ENCODE measurements at places on chromosomes 1 and 21.

- H3K4me1 ChIP-seq: peaks cover 41% of the 10 kb centered on the region
- no peak overlapping the region for H3K27ac ChIP-seq
- no peak for DNase-seq
Observed at GRCh38 chr1:3671371-3672180, 19.3 kb downstream of the TP73 start.

DNA sequence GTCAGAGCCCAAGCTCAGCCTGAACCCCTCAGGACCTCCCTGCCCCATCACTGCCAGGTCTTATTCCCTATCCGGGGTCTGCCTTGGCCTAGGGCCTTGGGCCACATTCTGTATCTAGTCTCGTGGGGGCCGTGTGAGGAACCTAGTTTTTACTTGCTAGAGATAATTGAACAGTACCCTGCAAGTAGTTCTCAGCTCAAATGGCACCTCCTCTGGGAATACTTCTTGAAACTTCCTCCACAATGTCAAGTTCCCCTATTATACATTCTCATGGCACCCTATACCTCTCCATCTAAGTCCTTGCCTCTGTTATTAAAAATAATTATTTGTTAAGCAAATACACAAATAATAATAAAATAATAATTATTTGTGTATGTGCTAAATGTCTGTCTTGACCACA is 32.9 kb upstream of the CSF1 start:
- DNase-seq: no peak
- no peak overlapping the region for H3K27ac ChIP-seq
- H3K4me3 ChIP-seq: no peak overlapping the region
- H3K4me1 ChIP-seq: no peaks in the 10 kb centered on the region

DNA sequence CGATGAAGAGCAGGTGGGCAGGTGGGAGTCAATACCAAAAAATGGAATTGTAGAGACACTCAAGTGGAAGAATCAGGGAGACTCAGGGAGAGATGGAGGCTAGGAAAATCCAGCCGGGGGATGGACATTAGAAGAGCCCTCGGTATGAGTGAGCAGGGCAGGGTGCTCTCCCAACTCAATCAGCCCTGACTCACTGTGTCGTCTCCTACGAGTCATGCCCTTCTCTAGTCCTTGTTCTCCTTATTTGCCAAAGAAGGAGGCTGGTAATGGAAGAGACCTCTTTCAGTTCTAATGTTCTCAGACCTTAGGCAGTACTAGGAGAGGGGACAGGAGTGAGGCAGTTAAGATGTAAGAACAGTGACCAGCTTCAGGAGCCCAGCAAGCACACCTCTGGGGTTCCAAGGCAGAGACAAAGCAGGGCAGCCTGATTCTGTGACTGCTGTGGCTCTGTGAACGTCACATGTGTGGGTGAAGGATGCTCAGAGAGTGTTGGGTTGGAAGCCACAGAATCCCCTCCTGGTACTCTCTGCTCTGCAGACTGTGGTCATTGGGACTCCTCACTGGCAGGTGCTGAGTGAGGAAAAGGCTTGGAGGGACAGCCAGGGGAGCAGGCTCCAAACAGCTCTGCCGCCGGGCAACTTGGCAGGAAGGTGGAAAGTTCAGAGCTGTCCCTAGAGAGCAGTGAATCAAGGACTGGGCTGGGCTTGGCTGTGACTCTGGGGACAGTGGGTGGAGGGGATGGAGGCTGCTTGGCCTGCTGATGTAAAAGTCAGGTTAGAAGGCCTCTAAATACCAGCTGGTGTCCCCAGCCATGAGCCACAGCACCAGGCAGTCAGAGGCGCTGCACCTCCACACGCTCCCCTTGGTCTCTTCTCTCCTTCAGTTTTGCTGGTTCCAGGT is 11.1 kb upstream of the GJA5 start:
- no peaks in the 10 kb centered on the region for H3K4me1 ChIP-seq
- H3K27ac ChIP-seq: no peak overlapping the region
- no peaks in the 10 kb centered on the region for H3K27me3 ChIP-seq
- DNase-seq: no peak

- no peaks in the 10 kb centered on the region for H3K36me3 ChIP-seq
- no peak overlapping the region for H3K4me3 ChIP-seq
- peaks cover 4% of the 10 kb centered on the region for H3K4me1 ChIP-seq
- no peak for DNase-seq
- H3K27ac ChIP-seq: no peak overlapping the region
Observed at GRCh38 chr1:24949331-24949881, 19.3 kb upstream of the RUNX3 start.

DNA sequence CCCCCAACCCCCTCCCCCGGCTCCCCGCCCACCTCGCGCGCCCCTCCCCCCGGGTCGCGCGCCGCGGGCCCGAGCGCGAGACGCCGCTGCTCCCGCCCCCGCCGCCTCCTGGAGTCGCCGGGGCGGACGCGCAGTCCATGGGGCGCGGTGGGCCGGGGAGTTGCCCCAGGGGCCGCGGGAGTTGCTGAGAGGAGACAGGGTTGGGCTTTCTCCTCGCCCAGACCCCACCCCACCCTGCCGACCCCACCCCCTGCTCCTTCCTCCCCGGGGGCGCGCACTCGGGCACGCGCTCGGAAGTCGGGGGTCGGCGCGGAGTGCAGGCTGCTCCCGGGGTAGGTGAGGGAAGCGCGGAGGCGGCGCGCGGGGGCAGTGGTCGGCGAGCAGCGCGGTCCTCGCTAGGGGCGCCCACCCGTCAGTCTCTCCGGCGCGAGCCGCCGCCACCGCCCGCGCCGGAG is at the start of gene LAMC1:
Gene LAMC1, plus strand, starts transcription at position 275 of the 455 bp plus-strand sequence. CDS start 297 bp downstream, outside the sequence.
- no peaks in the 10 kb centered on the region for H3K36me3 ChIP-seq
- peak within 1 kb of the TSS; percentile 30 for H3K27ac ChIP-seq
- H3K27me3 ChIP-seq: peaks cover 21% of the 10 kb centered on the region
- no peak for DNase-seq

DNA sequence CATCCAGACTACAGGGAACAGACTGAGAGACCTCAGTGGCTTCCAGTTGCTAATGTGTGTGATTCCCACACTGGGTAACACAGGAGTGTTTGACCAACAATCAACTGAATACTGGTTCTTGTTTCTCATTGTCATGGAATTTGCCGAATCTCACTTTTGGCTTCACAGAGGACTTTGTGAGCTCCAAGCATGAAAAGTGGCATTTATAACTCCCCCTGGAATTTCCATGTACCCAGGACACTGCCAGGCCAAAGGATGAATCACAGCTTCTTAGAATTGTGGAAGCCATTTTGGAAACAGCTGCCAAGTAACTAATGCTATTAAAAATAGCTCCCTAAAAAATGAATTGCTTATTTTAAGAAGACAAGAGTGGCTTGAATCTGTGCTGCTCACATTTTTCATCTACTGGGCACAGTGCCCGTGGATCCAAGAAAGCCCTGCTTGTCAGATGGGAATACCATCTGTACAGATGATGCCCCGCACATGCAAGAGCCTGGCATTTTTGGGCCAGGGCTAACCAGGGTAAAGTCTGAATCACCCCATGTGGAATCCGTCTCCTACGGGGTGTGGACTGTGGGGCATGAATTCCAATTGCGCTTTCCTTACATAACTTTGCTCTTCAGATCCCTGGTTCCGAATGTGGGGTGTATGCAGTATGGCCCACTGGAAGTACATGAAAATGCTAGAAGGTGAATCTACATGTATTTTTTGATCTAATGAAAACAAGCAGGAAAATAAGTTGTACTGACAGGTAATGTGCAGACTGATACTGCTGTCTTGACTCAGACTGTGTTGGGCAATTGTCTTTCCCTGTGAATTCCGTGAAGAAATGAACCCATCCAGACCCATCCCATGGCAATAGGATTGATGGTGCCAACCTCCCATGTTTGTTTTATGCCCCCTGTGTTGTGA is 487.3 kb downstream of the SIPA1L2 start:
- no peak overlapping the region for H3K4me3 ChIP-seq
- no peaks in the 10 kb centered on the region for H3K36me3 ChIP-seq
- no peak overlapping the region for H3K27ac ChIP-seq
- DNase-seq: no peak
- H3K4me1 ChIP-seq: no peaks in the 10 kb centered on the region
